HuH-7.5 (cell line): ENCODE measurements at places on chromosomes 7 and 10.

DNA sequence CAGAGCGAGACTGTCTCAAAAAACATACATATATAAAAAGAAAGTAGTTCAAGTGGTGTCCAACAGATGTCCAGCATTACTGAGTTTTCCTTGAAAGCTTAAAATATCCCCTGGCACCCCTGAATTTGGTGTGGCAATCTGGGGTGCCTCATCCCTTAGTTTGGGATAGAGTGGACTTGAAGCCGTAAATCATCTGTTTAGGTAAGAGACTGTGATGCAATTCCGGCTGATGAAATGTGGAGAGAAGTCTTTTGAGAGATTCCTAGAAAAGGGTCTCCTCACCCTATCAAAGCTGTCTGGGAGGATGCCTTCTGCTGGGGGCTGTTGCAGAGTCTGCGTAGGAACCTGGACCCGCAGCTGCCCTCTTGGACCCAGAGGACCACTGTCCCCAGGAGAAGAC is 408.0 kb downstream of the RPS24 start:
- no peak for DNase-seq

DNA sequence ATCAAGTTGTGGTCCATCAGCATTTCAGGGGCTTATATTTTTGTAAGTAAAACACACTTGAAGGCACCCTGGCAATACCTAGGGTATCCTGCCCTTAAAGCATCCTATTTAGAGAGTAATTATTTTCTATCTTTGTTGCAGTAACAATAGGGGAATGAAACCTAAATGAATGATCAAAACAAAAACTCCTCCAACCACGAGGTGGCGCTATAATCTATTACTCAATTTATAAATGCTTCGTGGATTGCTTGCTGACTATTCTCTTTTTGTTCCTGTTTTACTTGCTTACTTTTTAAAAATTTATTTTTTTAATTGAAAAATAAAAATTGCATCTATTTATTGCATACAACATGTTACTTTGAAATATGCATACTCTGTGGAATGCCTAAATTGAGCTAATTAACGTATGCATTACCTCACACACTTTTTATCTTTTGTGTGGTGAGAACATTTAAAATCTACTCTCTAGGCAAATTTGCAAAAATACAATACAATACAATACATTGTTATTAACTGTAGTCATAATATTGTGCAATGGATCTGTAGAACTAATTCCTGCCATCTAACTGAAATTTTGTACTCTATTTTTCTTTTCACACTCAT is 147.7 kb upstream of the BMPER start:
- DNase-seq: no peak

DNA sequence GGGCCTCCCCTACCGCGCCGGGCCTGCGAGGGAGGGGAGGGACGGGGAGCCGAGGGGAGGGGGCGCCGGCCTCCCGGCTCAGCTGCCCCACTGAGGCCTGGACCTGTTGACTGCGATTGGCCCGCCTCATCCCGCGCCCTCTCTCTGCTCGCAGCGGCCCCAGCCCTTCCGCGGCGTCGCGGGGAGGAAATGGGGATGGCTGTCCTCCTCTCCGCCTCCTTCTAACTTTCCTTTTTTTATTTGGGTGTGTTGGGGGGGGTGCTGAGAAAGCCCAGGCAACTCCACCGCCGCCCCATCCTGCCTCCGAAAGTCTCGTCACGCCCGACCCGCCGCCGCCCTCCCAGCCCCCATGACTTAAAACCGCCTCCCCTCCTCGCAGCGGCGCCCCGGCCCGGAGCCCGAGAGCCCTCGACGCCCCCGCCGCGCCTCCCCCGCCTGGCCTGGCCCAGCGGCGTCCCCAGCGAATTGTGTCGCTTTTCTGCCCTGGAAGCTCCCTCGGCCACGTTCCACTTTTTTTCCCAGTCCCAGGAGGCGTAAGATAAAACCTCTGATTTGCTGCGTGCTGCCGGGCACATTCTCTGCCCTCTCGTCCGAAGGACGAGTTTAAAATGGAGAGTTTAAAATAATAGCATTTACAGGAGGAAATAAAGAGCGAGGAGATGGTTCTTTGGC is 842 bp upstream of the SKIDA1 start:
- no peak for DNase-seq

- no peak for DNase-seq
Observed at GRCh38 chr7:35967366-35968139, 166.7 kb downstream of the SEPTIN7 start.
